AG09319 (cell line): ENCODE measurements at places on chromosomes 2 and 18.

DNA sequence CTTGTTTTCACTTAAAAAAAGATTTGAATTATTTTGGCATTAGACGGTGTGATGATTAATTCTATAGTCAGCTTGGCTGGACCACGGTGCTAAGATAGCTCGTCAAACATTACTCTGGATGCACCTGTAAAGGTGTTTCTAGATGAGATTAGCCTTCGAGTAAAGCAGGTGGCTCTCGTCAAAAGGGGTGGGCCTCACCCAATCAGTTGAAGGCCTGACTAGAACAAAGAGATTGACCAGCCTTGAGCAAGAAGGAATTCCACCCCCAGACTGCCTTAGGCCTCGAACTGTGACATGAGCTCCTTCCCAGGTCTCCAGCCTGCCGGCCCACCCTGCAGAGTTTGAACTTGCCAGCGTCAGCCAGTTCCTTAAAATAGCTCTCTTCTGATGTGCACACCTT is 73.4 kb downstream of the TWIST2 start:
- no peak for DNase-seq

DNA sequence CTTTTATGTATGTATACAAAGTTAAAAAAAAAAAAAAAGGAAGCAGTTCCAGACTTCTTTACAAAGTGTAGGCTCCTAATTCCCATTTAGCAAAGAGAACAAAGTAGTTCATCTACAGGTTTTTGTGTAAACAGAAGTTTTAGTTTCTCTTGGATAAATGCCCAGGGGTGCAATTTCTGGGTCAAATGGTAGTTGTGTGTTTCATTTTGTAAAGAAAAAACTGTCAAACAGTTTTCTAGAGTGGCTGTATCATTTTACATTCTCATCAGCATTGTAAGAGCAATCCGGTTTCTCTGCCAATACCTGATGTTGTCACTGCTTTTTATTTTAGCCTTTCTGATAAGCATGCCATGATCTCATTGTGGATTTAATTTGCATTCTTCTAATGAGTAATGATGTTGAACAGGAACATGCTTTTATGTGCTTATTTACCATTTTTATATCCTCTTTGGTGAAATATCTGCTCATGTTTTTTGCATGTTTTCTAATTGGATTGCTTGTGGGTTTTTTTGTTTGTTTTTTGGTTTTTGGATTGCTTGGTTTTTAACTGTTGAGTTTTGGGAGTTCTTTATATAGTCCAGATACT is 16.6 kb upstream of the PSME4 start:
- no peak for DNase-seq

- DNase-seq: peak; percentile 56
These were observed at the start of gene OSBPL6 for GRCh38 chr2:178193823-178194599. TSS of gene OSBPL6 (plus strand) at chr2:178194512. CDS start at chr2:178306185, 111,673 bp downstream.

DNA sequence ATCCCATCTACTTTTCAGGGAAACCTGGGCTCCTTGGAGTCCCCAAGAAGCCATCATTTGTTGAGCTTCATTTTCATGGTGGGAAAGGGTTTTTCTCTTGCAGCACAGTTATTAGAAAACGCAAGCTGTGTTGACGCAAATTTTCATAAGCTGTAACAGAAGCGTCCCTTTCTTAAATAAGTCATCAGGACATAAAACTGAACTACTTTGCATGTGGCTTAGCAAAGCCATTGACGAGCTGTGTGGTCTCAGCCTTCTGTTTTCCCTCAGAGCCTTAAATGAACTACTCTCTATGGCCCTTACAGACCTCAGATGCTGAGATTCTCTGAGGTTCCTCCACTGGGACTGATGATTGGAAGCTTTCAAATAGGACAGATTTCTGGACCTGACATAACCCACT is 85.1 kb downstream of the ARL4C start:
- DNase-seq: no peak

- DNase-seq: peak; percentile 39
These were observed 83.8 kb downstream of the VIT start for GRCh38 chr2:36780231-36780839.

DNA sequence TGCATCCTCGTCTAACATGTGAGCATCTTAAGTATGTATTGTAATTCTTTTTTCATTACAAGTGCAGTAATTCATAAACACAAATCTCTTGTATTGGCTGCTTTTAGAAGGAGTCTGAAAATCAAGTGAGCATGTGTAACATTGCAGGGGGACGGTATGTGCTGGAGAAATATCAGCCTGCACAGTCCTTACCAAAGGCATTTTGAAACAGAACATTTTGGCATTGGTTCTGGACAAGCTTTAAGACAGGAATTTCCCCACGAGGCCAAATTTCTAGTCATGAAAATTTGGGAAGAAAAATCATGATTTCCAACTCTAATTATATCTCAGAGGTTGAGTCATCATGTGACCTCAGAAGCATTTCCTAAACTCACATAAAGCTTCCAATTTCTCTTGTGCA is 24.7 kb upstream of the NRP2 start:
- peak; percentile 80 for DNase-seq

- DNase-seq: no peak
These were observed 85.5 kb upstream of the PGAP1 start for GRCh38 chr2:197011801-197012641.

- DNase-seq: no peak
These were observed 39.1 kb downstream of the SH3RF3 start for GRCh38 chr2:109168086-109168485.

DNA sequence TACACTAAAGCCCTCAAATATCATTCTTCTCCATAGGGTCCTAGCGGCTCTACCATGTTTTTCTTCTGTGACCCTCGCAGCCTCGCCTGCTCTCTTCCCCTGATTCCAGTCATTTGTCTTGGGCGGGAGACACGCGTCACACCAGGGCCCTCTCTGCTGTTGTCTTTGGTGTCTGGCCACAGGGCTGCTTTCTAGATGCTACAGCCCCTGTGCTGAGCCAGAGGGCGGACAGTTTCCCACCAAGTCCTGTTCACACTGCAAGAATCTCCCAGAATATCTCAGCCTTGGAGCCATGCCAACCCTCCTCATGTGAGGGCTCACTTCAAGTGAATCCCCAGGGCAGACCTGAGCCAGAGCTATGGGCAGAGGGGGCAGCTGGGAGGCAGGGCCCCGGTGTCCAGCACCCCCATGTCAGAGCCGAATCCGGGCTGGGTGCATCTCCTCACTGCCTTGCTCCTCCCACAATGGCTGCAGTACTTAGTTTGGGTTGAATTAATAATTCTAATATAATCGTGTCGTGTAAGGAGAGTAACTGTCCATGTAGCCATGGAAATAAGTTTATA is 42.1 kb downstream of the DIPK1C start:
- DNase-seq: no peak

- no peak for DNase-seq
These were observed 35.8 kb upstream of the DYSF start for GRCh38 chr2:71417300-71418202.

DNA sequence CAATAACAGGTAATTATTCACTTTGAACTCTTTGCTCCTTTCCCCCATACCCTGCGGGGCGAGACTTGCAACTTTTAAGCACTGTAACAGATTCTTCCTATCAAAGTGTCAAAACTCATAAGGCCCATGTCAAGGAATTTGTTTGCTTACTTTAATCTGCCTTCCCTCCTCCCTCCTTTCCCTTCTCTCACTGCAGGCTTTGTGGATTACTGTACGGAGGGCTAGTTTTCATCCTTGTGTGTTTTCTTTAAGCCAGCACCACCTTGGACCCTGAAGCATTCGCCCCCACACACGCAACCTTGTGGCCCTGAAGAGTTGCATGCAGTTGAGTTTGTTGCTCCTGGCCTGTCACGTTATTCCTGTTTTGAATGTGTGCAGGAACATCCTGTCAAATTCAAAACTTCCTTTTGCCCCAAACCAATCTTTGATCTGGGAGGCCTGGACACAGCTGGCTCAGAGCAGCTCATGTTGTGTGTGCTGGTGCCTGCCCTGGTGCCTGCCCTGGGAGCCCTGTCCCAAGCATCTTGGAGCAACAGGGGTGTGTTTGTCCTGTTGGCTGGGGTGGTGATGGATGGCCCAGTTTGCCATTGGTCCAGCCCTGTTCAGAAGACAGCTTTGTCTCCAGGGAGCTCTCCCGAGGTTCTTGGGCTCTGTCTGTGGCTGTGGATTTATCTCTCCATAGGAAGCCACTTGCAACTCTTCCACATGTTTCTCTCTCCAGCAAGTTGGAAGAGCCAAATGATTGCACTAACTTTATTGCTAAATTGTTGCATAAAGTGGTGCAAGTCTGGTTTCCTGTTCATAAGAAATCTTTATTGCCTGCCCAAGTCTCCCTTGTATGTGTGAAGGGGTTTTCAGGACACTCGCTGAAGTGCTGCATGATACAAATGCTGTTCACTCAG is 199.6 kb downstream of the VAPA start:
- no peak for DNase-seq

DNA sequence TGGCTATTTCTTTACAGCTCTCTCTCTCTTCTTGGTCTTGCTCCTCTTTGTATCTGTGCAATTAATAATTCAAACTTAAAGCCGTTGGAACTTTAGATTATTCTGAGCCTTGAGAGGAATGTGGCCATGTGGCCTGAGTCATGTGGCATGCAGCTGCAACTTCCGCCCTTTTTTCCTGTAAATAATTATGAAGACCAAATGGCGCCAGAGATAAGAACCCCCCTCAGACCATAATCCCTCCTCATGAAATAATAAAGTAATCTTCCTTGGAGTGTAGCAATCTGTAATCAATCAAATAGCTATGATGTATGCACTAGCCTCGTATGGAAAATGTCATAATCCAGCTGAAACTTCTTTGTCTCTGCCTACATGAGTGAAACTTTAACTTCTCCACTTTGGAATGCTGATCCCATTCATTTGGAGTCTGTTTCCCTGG is 13.5 kb upstream of the TWSG1 start:
- no peak for DNase-seq

DNA sequence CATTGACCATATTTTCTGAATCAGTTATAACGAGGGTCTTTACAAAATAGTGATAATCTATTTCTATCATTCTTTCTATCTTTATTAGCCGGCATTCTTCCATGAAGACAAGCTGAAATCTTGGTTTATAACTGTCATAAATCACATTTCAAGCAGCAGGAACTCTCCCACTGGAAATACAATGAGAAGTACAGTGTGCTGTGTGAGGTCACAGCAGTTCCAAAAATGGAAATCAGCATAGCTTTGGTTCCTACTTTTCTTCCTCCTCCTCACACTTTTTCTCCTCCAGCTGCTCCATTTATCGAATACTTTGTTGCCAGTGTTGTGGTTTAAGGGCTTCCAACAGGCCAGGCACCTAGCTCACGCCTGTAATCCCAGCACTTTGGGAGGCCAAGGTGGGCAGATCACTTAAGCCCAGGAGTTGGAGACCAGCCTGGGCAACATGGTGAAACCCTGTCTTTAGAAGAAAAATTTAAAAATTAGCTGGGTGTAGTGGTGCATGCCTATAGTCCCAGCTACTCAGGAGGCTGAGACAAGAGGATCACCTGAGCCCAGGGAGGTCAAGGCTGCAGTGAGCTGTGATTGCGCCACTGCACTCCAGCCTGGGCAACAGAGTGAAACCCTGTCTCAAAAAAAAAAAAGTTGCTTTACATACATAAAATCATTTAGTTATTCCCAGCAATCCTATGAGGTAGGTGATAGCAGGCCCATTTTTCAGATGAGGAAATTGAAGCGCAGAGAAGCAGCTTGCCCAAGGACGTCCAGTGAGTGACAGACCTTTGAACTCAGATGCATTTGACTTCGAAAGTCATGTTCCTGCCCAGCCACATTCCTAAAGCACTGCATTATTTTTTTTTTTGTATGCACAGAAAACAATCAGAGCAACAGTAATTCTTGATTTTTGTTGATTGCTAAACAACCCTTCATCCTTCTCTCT is 34.0 kb upstream of the GPR55 start:
- no peak for DNase-seq

DNA sequence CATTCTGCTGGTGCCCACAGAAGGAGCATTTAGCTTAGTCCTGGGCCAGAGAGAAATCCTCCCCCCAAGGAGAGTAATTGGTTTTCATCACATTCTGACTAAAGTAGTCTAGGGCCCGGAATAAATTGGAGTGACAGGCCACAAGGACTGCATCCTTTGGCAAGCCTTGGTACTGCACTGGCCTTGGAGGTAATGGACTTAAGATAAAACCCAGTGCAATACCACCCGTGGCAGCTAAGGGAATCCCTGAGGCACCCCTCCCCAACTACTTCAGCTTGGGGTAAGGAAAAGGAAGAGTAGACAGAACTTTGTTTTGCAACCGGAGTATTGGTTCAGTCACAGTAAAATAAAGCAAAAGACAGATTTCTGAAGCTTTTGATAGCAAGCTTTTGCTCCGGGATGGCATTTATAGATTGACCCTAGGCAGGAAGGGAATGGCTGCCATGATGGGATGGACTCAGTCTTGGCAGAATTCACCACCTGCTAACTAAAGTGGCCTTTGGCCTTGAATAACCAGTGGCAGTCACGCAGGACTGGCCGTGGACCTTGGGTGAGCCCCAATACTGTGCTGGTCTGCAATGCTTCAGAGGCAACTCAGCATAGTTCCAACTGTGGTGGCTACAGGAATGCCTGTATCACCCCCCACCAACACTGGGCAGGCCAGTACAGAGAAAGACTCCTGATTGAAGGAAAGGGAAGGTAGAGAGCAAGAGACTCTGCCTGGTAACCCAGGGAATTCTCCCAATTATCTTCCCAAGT is 14.1 kb downstream of the ORC4 start:
- no peak for DNase-seq

DNA sequence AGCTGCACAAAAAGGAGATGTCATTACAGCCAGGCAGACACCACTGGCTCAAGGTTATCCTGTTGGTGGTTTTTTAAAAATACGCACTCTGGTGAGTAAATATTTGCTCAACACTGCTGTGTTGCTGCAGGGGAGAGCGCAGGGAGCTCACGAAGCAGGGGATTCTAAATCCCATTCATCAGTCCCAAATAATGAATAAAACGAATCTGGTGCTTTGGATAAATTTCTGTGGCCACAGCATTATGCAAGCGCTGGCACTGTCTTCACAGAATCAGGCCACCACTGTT is 256.2 kb downstream of the HDAC4 start:
- DNase-seq: no peak

- DNase-seq: no peak
These were observed 36.3 kb downstream of the RTP5 start for GRCh38 chr2:241905716-241906377.

- DNase-seq: no peak
These were observed 91.5 kb upstream of the PARD3B start for GRCh38 chr2:204453730-204454167.

- DNase-seq: no peak
These were observed 7.9 kb downstream of the PPP3R1 start for GRCh38 chr2:68244456-68244855.

GRCh38 chr2:66929632-66930338 is 467.3 kb upstream of the ETAA1 start:
- DNase-seq: peak; percentile 54

- DNase-seq: no peak
These were observed 89.5 kb downstream of the ZFP36L2 start for GRCh38 chr2:43136876-43137275.

DNA sequence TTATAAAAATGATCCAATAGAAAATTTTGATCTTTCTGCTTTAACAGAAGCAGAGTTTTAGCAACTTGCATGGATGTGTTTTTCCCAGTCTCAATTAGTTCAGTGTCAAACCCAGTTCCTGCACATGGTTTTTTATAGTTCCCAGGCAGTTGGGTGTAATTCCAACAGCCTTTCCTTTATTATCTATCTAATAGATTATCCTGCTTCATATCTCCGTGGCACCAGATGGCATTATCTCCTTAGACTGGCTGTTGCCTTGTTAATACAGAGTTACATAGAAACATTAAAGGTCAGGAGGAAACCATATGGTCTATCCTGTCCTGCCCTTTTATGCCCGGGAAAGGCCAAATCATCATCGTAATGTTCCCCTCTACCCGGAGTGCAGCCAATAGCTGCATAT is 400.9 kb upstream of the SMIM21 start:
- no peak for DNase-seq

GRCh38 chr2:125581557-125581956 is 1074.4 kb upstream of the GYPC start:
- no peak for DNase-seq
